A549 treated with Mapracorat at 1 μM for 4 hours (cell line): ENCODE measurements at places on chromosomes 3 and 15. TPM values are rescaled to one million over a fixed set of nuclear protein-coding genes. Genes with fewer than 3 reads are reported as not detected.

The LOXL1 gene
- 0.38 to 0.90 TPM (median 0.81 TPM) in 5 replicates for total RNA-seq

The CACNA2D2 gene
- total RNA-seq, result 0.50 to 0.79 TPM (median 0.72 TPM) in 5 replicates

The OSBPL10 gene
- 16.0 to 22.9 TPM (median 18.7 TPM) in 5 replicates for total RNA-seq

The SKOR1 gene
- total RNA-seq, result 0.04 to 0.07 TPM (median 0.05 TPM) in 3 of 5 replicates, not detected in the others

The ADGRG7 gene
- total RNA-seq, result not detected in 5 replicates

The RCN2 gene
- total RNA-seq, result 55.6 to 67.6 TPM (median 63.1 TPM) in 5 replicates

The VIPR1 gene
- 0.83 to 1.3 TPM (median 1.2 TPM) in 5 replicates for total RNA-seq

The CDHR4 gene
- 0.10 to 0.64 TPM (median 0.22 TPM) in 5 replicates for total RNA-seq

The ZNF660 gene
- not detected in 5 replicates for total RNA-seq

The PDE12 gene
- 12.7 to 17.9 TPM (median 15.2 TPM) in 5 replicates for total RNA-seq

The RASSF1 gene
- 16.1 to 20.9 TPM (median 20.4 TPM) in 5 replicates for total RNA-seq
